ENCODE measurements at places on chromosomes 4 and X. TPM values are rescaled to one million over a fixed set of nuclear protein-coding genes. Genes with fewer than 3 reads are reported as not detected.

CLGN gene
- 3.8 TPM for total RNA-seq

GAGE13 gene
- not detected for total RNA-seq

ADAMTS3 gene
- total RNA-seq, result 0.57 TPM

DNA sequence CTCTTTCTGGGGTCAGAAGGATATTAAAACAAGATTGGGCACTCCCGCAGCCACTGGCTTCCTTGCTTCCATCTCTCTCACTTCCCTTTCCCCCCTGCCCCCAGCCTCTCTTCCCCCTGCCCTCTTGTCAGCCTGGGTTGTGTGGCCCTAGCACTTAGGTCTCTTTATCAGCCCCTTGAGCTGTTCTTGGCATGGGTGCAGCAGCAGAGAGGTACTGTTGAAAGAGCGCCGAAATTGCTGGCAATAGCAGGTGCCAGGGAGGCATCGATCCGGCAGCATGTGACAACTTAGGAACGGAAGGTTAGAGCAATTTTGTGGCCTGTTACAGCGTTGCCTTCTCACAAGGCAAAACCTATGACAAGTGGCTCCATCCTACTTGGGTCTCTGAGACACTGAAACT lies 333.1 kb upstream of the IGFBP7 start:
- H3K27me3 ChIP-seq, result no peaks in the 10 kb centered on the region
- H3K4me1 ChIP-seq, result no peaks in the 10 kb centered on the region
- no peak overlapping the region for H3K4me3 ChIP-seq
- no peaks in the 10 kb centered on the region for H3K36me3 ChIP-seq

- no peak for DNase-seq
- H3K27ac ChIP-seq, result no peak overlapping the region
- H3K4me3 ChIP-seq, result no peak overlapping the region
- no peaks in the 10 kb centered on the region for H3K4me1 ChIP-seq
- H3K36me3 ChIP-seq, result no peaks in the 10 kb centered on the region
Measured at GRCh38 chr4:96602661-96603060, 762.8 kb downstream of the PDHA2 start.

DNA sequence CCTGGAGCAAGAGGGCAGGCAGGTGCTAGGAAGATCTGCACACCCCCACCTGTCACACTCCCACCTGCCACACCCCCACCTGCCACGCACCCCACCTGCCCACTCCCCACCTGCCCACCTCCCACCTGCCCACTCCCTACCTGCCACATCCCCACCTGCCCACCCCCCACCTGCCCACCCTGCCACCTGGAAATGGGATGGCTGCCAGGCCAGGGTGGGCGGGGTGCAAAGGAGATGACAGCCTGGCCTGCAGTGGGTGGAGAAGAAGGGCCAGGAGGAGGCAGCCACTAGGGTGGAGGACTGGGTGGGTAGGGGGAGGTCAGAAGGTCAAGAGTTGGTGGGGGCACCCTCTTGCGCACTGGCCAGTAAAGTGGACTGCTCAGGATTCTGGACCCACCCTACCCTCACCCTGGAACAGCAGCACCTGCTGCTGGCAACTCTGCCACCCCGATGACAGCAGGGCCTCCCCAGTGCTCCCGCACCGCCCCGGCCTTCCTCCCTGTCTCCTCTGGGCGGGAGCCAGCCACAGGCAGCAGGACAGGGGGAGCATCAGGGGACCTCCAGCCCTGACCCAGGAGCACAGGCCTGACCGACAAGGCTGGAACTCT lies 66.8 kb upstream of the NKX1-1 start:
- no peak overlapping the region for H3K27ac ChIP-seq
- DNase-seq, result no peak
- no peak overlapping the region for H3K4me3 ChIP-seq
- no peaks in the 10 kb centered on the region for H3K36me3 ChIP-seq

GRCh38 chrX:95291561-95291960 lies 1393.1 kb upstream of the DIAPH2 start:
- no peaks in the 10 kb centered on the region for H3K4me1 ChIP-seq
- DNase-seq, result no peak
- H3K4me3 ChIP-seq, result no peak overlapping the region
- H3K36me3 ChIP-seq, result no peaks in the 10 kb centered on the region

DNA sequence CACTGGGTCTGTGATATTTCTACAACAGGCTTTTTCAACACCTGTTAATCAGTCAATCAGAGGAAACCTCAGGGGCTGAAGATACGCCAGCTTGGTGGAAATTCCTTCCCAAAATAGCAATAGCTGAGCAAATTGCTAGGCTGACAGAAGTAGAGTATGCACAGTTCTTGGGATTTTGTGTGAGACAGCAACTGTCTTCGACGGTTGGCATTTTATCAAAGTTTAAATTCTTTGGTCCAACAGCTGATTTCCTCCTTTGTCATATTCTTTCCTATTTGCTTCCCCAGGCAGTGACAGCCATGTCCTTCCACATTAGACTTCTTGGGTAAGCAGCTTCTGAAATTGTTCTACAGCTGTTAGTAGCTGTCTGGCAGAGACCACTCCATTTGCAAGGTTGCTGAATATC lies 8.0 kb upstream of the PALLD start:
- no peaks in the 10 kb centered on the region for H3K27me3 ChIP-seq
- no peaks in the 10 kb centered on the region for H3K36me3 ChIP-seq
- DNase-seq, result no peak
- no peak overlapping the region for H3K4me3 ChIP-seq
- peaks cover 10% of the 10 kb centered on the region for H3K4me1 ChIP-seq
